ENCODE measurements at places on chromosomes 12 and 14.
A peak's percentile ranks its signal among the peaks of the same experiment; 100 is the strongest.

GRCh38 chr14:32009976-32010581 lies 67.0 kb upstream of the ARHGAP5 start:
- ATAC-seq: no peak

DNA sequence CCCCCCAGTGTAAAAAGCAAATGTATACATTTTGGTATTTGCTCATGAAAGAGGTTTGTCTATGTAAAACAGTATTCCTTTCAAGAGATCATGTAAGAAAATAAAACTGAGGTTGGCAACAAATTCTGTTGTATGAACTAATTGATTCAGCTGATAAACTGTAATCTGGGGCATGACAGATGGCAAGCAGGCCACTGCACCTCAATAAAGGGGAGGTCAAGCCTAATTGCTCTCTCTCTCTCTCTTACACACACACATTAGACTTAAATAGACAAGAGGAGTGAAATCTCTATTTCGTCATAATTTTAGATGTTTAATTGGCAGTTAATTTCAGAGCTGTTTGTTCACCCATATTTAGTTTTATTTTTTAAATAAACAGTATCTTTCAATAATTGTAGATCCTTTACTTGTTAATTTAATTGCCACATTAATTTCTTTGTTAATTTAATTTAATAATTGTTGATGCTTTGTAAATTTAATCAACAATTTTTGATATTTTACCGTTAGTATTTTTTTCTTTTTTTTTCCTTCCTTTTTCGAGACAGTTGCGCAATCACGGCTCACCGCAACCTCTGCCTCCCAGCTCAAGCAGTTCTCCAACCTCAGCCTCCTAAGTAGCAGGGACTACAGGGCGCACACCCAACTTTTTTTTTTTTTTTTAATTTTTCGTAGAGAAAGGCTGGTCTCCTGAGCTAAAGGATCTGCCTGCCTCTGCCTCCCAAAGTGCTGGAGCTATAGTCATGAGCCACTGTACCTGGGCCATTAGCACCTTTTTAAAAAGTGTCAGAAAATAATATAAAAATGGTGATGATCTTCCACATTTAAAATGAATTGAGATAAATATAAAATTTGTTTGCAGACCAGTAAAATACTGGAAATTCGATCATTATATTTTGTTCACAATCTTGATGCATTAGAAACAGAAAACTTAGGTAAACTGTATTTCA lies 577.7 kb downstream of the SLC16A7 start:
- ATAC-seq: no peak

GRCh38 chr12:48795550-48796455 lies 6.9 kb upstream of the ADCY6 start:
- peak; percentile 88 for ATAC-seq

DNA sequence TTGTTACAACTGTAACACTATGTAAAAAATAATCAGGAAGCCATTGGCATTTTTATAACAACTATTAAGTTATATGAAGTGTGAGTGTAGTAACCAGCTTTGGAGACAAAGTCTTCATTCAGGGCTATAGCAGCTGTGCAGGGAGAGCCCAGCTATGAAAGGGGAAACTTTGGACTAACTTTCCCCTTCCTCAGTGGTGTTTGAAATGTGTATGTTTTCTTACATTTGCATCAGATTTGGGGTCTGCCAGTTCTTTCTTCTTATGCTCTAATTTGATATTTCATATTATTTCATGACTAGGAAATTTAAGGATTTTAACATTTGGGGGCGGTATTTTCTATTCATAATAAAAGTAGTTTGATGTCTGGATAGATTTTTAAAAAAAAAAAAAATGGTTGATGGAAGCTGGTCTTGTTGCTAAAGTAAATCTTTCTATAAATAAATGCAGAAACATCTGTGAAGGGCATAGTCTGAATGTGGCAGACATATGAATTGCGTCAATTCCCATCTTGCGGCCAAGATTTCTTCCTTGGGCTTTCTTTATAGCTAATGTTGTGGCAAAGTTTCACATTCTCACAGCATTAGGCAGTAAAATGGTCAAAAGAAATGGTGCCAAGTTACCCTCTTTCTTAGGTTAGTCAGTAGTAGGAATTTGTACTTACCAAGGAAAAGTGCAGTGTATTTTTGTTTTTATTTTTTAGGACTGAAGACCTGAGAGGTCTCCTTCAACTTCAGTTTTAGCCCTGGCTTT lies 35.6 kb downstream of the RASSF8 start:
- no peak for ATAC-seq

DNA sequence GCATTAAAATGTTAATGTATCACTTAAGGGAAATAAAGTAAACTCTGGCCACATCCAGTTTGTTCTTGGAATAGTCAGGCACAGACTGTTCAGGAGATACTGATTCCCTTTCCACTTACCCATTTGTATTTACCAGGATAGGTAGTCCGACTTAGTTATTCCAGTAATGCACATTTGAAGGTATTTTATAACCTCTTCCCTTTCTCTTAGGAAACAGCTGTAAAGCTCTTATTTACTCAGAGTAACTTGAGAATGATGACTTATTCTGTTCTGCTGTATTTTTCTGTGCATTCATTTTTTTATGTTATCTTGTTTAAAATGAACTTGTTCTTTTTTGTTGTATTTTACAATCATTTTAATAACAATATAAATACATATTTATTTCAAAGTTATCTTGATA lies 78.0 kb downstream of the METTL25 start:
- ATAC-seq: no peak
